ENCODE measurements at places on chromosomes 1 and 21. TPM values are rescaled to one million over a fixed set of nuclear protein-coding genes. Genes with fewer than 3 reads are reported as not detected.

DNA sequence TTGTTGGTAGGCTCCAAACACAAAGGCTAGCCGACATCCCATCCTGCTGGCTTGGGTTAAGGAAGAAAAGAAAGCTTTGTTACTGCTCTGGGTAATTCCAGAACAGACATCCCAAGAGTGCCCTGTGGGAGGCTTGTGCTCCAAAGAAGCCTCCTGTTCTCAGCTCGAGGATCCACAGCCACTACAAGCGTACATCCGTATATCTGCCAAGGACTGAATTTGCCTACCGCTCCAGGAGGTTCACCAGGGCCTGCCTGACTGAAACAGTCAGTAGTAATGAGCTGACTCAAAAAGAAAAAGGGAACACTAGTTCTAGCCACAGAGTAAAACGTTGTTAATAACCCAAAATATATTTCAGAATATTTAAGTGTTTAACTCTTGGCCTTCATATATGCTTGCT is 24.8 kb upstream of the MUTYH start:
- H3K4me1 ChIP-seq = peaks cover 9% of the 10 kb centered on the region
- no peak for DNase-seq
- H3K27ac ChIP-seq = no peak overlapping the region
- H3K36me3 ChIP-seq = no peaks in the 10 kb centered on the region
- H3K27me3 ChIP-seq = no peaks in the 10 kb centered on the region

- no peak for DNase-seq
- H3K36me3 ChIP-seq = peaks cover 96% of the 10 kb centered on the region
- H3K27ac ChIP-seq = no peak overlapping the region
- H3K4me1 ChIP-seq = no peaks in the 10 kb centered on the region
- H3K4me3 ChIP-seq = no peak overlapping the region
These were observed 35.5 kb downstream of the SCAF4 start for GRCh38 chr21:31696424-31696823.

GRCh38 chr1:50300297-50300696 is 122.9 kb downstream of the DMRTA2 start:
- H3K4me1 ChIP-seq = no peaks in the 10 kb centered on the region
- no peaks in the 10 kb centered on the region for H3K36me3 ChIP-seq
- H3K4me3 ChIP-seq = no peak overlapping the region
- DNase-seq = no peak
- H3K27ac ChIP-seq = no peak overlapping the region
- no peaks in the 10 kb centered on the region for H3K27me3 ChIP-seq

DNA sequence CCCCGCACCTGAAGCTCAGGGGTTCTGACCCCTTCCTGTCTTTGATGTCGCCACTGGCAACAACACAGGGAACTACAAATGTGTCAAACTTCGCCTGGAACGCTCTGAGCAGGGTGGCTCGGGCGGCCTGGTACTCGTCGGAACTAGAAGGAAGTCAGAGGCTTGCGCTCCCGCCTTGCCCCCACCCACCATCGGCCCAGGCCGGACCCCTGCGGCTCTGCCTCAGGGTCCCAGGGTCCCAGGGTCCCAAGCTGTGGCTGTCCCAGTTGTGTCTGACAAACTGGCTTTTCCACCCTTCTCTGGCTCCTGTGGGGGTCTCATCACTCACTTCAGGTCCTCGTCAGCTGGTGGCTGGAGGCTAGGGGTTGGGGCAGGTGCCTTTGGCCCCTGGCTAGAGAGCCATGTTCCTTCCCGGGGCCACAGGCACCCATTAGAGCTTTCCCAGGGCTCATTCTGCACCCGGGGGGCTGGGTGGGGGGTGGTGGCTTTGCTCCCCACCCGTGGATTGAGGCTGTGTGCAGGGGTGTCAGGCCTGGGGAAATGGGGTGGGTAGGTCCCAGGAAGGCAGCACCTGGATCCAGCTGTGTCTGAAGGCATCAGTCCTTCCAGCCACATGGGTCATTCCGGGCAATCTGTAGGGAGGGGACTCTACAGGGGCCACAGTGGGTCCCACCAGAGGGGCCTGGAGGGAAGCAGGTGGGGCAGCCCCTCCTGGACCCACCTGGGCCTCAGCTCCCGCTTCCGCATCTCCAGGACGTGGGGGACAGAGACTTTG is 8.0 kb upstream of the TMEM52 start:
- H3K27me3 ChIP-seq = no peaks in the 10 kb centered on the region
- no peak for DNase-seq
- no peak overlapping the region for H3K27ac ChIP-seq
- no peaks in the 10 kb centered on the region for H3K4me1 ChIP-seq
- no peak overlapping the region for H3K4me3 ChIP-seq

DNA sequence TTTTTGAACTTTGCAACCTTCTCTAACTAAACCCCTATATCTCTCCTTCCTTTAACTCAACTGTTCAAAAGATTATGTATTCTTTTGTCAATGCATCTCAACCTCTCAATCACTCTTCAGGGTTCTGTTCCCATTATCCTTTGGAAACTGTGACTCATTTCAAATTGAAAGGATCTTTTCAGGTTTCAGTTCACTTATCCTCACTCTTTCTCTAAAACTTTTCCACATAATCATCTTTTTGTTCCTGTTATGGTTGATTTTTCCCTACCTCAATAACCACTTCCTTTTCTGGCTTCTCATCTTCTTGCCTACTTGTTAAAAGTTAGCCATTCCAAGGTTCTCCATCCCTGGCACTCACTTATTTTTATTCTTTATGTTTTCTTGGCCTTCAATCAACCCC is 56.2 kb upstream of the NUF2 start:
- H3K4me1 ChIP-seq = no peaks in the 10 kb centered on the region
- no peak overlapping the region for H3K27ac ChIP-seq
- DNase-seq = no peak
- H3K36me3 ChIP-seq = no peaks in the 10 kb centered on the region
- H3K27me3 ChIP-seq = no peaks in the 10 kb centered on the region

The KCNJ9 gene
- total RNA-seq = not detected

The IBA57 gene
- total RNA-seq = 9.3 TPM
